NCI-H187 treated with DMSO at 0.1 percent for 48 hours (cell line): ENCODE measurements at places on chromosomes 12 and 14.

DNA sequence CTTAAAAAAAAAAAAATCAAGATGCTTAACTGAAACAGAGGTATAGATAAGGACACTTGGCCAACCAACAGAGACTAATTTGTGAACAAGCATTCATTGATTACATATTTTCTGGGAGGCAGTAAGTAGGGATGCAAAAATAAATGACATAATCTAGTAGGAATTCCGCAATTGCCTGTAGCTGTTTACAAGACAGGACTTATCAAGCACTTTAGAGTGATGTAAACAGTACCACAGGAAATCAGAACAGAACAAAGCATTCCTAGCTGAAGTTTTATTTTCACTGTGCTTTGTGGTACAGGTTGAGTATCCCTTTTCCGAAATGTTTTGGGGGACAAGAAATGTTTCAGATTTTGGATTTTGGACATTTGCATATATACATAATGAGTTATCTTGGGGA, 68.2 kb upstream of the FGD4 start:
- no peak for DNase-seq

DNA sequence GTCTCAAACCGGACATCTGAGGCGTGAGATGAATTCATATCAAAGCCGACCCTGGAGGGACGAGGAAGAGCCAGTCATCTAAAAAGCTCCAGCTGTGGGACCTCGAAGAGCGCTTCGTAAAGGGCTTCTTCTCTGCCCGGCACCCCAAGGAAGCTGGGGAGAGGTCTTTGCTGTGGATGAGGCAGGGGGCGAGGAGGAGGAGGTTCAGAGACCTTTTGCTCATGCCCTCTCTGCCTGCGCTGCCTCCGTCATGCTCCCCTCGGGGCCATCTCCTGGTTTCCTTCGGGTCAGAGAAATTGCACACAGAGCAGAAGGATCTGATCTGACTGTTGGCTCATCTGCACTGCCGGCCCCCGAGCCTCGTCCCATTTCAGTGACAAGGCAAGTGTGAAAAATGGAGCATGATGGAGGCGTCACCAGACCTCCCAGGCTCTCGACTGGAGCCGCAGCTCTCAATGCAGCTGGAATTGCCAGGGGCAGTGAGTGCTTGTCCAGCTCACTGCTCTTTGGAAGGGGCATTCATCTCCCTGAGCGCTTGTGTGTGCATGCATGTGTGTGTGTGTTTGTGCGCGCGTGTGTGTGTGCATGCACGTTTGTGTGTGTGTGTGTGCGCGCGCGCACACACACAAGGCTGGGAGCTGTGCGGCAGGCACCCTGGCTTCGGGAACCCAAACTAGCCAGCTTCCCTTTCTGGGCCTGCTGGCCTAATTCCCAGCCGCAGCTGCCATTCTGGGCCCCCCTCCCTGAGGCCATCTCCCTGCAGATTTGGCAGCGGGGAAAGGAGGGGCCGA, 9.2 kb downstream of the CABP1 start:
- no peak for DNase-seq

- no peak for DNase-seq
Measured at GRCh38 chr12:32893458-32893857, 3.1 kb downstream of the PKP2 start.

DNA sequence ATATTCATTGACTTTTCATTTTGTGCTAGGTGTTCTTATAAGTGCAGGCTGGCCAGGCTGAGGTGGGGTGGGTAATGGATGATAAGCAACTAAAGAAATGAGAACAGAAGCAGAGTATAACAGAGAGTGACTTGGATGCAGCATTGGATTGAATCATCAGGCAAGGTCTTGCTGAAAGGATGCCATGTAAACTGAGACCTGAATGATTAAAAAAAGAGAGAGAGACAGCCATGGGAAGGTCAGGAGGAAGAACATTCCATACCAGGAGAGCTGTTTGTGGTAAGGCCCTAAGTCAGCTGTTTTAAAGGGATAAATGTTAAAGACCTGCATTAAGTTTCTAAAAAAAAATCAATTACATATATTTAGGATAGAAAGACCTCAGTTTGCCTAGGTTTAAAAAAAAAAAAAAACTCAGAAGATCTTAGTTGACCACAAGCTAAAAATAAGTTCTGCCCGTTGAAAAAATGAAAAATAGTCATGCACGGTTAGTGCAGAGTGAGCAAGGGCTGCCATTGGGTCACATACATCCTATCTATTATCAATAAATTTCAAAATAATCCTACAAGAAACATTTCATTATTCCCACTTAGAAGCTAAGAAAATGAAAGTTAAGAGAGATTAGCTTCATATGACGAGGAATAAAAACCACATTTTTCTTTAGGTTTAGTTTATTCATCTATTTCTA, 37.2 kb downstream of the IFNG start:
- no peak for DNase-seq

- DNase-seq: no peak
Measured at GRCh38 chr12:96549341-96549740, 60.0 kb downstream of the CFAP54 start.

- DNase-seq: no peak
Measured at GRCh38 chr12:19025582-19025981, 104.0 kb upstream of the PLEKHA5 start.

DNA sequence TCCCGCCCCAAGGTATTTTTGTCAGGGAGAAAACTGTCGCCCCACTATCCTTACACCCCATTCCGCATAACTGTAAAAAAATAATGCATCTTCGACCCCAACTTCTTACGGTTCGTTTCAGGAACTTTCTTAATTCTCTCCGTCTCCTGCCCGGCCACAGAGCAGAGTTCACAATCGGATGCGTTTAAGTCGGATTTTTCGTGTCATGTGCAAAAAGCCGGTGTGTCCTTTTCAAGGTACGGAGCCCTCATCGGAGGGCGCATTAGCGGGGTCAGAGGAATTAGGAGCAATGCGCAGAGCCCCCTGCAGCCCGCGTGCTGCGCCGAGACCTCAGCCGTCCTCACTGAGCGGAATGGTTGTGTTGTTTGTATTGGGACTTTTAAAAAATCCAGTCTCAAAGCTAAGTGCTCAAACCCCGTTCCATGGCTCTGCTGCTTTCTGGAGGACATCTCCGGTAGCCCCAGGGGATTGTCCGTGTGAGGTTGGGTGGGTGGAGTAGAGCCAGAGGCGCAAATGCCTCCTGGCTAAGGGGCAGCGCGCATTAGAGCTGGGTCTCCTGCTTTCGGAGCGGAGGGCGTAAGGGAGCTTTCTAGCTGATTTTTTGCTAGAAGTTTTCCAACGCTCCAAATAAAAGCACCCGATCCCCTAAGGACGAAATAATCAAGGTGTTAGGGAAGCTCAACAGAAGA, 3.9 kb upstream of the GSC start:
- DNase-seq: no peak

DNA sequence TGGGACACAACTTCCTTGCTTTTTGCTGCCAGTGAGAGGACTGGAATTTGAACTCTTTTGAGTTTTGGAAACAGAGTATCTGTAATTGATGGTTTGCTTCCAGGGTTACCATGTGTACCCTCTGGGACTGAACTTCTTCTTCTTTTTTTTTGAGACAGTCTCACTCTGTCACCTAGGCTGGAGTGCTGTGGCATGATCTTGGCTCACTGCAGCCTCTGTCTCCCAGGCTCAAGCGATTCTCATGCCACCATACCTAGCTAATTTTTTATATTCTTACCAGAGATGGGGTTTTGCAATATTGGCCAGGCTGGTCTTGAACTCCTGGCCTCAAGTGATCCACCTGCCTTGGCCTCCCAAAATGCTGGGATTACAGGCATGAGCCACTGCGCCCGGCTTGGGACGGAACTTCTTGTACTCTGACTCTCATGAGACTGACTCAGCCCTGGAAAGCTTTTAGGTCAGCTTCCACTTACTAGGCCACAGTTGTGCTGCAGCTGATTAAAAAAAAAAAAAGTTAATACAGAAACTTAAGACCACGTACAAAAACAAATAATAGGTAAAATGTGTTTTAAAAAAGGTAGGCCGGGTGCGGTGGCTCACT, 15.8 kb downstream of the SEL1L start:
- DNase-seq: no peak

- no peak for DNase-seq
Measured at GRCh38 chr12:53743266-53744129, 8.3 kb downstream of the CISTR start.

DNA sequence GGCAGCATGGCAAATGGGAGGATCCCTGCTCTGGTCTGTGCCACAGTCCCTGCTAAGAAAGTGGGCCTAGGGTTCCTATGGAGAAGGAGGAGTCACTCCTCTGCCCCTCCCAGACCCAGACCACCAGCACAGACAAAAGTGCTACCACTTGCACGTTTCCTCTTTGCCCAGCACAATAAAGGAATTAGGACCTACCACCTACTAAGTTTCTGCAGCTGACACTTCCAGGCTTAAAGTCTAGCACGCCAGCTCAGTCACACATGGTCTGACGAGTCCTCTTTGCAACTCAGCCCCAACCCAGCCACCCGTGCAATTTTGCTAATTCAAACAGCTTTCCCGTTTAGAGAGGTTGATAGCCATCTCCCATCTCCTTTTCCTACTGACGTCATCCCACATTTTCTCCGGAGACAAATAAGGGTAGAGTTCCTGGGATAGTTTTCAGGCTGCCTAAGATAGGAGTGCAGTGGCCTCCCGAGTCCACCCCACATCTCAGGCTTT, 66.2 kb upstream of the PTGR2 start:
- DNase-seq: no peak

DNA sequence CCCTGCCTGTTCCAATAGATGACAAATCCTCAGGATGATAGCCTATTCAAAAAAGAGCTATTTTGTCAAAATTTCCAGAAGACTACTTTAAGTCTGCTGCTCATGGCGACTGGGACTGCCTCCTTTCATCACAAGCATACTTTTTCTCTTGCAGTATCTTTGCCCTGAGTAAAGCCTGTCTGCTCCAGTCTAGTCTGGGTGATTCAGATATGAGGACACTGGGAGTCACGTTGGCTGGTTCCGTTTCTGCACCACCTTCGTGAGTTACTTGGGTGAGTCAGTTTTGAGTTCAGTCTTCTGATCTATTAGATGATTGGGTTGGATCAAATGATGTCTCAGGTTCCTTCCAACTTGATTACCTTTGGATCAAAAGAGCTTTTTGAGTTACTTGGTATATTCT, 301.3 kb upstream of the STXBP6 start:
- DNase-seq: no peak

DNA sequence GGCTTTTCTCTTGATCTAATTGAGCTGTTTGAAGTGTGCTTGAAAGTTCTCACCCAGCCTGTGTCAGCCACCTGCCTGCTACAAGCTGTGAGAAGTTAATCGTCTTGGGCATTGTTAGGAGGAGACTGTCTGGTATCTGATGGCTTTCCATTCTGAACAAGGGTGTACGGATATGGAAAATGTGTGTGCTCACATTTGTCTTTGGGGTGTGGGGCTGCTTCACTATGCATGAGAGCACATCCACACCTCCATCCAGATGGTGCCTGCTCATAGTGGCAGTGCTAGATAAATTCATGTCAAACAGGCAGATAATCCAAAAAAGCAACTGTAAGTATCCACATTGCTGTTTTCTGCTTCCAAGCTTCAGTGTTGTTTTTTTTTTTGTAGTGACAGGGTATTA, 462.2 kb downstream of the DIO2 start:
- DNase-seq: peak; percentile 77

DNA sequence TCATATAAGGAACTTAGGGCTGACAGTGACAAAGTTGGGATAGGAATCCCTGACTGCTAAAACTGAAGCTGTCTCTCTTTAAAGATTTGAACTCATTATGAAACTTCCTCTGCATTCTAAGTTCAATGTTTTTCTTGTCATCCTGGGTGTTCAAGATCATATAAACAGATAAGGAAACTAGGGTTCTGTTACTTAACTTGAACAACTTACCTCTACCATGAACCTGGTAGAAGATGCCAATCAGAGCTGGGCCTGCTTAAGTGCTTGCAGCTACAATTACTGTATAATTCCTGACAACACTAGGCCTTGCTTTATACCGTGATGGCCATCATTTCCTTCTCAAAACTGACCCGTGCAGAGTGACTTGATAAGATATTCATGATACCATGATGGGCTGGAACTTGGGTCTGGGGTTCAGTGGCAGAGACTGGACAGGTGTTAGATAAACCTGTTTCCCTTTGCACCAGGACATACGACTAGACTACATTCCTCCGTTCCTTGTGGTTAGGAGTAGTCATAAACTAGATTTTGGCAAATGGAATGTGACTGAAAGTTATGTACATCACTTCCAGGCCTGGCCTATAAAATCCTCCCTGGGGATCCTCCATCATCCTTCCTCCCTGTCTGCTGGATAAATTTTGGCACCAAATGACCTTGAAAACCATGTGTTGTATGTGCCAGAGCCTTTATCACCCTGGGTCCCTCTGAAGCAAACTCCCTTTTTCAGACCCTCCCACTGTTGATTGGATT, 172.2 kb upstream of the PRICKLE1 start:
- DNase-seq: no peak

DNA sequence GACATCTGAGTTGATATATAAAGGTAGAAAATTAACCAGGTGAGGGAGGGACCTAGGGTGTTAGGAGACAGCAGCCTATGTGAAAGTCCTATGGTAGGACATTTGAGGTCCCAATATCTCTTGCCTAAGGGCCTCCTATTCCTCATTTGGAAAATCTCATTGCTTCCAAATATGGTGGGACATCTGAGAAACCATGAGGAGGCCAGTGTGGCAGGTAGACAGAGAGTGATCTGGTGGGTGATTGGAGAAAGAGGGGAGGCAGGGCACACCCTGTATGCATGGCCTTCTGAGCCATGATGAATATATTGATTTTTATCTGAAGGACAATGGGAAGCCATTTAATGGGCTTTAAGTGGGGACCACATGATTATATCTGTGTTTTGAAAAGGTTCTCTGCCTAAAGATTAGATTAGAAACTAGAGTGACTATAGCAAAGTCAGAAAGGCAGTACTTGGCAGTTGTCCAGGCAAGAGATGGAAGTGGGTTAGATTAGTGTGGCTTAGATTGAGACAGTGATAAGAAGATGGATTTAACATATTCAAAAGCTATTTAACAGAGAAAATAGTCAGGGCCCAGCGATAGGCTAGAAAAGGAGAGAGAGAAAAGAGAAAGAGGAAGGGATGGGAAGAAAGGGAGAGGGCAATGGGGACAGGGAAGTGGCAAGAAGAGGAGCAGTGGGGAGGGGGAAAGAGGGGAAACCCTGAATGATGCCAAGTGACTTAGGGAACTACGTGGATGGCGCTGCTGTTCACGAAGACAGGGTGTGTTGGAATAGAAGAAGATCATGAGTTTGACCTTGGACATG, 237.2 kb upstream of the SRRM4 start:
- peak; percentile 35 for DNase-seq

DNA sequence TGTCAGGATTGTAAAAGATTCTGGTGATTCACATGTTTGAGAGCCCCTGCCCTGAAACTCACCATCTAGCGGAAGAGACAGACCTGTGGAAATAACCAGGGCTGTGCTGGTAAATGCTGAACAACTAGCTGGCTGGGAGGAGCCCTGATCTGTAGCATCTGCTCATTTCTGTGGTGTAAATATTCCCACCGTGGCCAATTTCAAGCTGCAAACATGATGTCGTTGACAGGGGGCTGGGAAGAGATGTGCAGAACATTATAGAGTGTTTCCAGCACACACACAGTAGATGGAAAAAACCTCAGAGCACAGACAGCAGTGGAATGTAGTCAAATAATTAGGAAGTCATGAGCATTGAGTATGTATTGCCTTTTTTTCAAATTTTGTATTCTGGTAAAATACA, 138.2 kb downstream of the PHETA1 start:
- DNase-seq: no peak

GRCh38 chr12:67525617-67525884, 123.0 kb upstream of the DYRK2 start:
- no peak for DNase-seq

GRCh38 chr12:24948420-24948756, 513 bp downstream of the BCAT1 start:
- DNase-seq: no peak
